Effector CD4-positive, alpha-beta T cell (primary cell): ENCODE measurements at places on chromosomes 11 and 22.

GRCh38 chr22:40560551-40560950, 76.0 kb downstream of the MRTFA start:
- no peak for DNase-seq

DNA sequence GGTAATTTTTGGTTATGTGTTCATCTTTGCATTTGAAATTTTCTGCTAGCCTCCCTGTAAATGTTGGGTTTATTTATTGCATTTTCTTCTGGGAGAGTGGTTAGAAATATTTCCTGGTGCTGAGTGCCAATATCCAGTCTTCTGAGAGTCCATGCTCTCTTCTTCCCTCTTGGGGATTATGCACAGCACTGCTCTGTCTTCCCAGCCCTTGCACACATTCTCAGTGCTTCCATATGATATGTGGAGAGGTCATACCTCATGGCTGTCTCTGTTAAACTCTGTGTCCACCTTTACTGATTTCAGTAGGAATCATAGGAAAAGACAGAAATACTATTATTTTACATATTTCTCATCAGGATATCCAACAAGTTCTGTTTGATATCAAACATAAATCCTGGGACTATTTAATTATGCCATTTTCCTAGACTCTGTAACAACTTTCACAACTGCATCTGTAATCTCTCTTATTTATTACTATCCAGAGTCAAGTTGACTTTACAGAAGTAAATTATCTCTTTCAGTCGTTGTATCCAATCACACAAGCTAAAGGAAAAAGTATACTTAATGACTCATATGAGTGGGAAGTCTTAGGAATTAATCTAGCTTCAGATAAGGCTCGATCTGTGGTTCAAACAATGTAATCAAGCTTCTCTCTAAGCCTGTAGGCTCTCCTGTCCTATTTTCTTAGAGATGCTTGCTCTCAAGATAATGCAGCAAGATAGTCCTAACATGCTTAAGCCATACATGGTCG, 2.7 kb upstream of the NXPE1 start:
- no peak for DNase-seq

GRCh38 chr11:45161252-45162063, 15.0 kb downstream of the PRDM11 start:
- DNase-seq: no peak

- no peak for DNase-seq
Observed at GRCh38 chr11:74783241-74783871, 34.7 kb downstream of the RNF169 start.

DNA sequence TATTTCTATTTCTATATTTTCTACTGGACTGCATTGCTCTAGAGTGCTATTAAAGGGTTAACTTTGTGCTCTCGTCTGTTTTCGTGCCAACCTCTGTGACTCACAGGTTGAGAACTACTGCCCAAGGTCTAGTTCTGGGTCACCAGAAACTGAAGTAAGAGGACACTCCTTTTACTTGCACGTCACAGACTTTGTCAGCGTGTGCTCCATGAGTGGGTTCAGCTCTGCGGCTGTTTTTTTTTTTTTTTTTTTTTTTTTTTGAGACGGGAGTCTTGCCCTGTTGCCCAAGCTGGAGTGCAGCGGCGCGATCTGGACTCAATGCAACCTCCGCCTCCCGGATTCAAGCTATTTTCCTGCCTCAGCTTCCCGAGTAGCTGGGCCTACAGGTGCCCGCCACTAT, 49.8 kb downstream of the CLMP start:
- no peak for DNase-seq

- DNase-seq: no peak
Observed at GRCh38 chr22:24422102-24422665, 5.2 kb upstream of the ADORA2A start.

DNA sequence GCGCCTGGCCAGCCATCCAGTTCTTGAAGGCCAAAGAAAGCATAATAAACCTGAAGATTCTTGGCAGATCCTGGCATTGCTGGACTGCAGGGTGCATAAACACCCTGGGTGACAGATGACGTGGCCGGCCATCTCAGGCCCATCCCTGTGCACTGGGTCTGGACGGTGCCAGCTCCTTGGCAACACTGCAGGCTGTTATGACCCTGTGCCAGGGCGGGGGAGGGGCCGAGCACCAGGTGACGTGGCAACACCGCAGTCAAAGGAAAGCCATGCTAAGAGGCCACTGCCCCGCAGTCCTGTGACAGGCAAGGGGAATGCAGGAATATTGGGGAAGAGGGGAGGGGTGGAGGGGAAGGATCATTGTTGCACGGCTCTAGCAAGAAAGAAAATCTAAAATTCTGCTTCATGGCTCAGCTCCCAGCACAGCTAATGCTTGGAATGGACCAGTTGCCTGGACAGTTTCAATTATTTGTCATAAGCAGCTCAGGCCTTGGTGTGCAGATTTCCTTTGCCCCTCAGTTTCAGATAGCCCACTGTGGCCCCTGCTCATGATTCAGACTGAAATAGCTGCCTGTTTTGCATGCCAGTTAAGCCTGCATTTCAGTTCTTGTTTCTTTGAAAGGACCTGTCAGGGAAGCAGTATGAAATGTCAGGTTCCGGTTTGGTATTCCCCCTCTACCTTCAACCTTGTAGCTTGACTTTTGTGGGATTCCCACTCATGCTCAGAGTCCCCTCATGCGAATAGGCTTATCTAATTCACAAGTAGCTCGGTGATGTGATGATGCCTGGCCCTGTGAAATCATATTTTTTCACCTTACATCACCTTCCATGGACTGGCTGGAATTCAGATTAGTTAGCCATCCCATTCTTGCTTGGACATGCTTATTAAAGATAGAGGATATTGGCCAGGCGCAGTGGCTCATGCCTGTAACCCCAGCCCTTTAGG, 29.7 kb upstream of the DDX6 start:
- DNase-seq: no peak

- no peak for DNase-seq
Observed at GRCh38 chr11:34324466-34324865, 33.3 kb downstream of the ABTB2 start.

DNA sequence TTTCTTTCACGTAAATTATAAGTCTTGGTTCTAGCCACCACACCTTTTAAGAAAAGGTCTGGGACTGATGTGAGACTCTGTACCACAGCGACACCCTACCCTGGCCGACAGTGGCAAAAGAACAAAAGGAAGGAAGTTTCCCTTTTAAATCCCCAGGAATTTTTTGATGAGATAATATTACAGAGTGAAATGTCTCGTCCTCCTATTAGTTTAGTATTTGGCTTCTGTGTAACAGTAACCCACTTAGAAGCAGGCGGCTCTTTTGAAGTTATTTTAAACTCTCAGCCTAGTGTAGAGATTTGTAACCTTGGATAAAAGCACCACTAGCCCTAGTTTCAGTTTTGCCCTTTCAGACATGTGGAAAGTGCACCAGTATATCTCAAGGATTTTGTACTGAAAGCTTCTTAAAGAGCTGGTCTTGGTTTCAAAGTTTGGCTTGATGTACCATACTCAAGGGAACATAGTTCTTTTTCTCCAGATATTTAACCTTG, 84.1 kb downstream of the C22orf31 start:
- no peak for DNase-seq

- no peak for DNase-seq
Observed at GRCh38 chr11:117979481-117980211, 6.5 kb upstream of the IL10RA start.
